MG63 (cell line): ENCODE measurements at places on chromosomes 16 and 17. TPM values are rescaled to one million over a fixed set of nuclear protein-coding genes. Genes with fewer than 3 reads are reported as not detected.

DNA sequence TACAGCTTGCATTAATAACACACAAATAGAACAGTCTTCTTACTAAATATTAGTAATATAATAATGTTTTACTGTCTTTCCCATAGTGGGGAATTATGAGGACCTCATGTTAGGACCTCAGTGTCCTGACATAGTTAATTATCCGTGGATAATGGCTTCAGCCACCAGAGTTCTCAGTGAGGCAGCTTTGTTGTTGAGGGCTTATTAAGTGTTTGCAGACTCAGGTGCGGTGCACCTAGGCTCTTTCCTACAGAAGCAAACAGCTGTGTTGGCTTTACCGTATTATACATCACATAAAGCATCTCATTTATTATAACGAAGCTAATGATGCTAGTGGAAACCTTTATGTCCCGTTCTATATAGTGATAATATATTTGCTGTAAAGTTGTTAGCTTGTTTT is 246.7 kb downstream of the FTO start:
- DNase-seq: no peak

Gene SPATA22
- total RNA-seq: not detected in 2 replicates

Gene CEP112
- total RNA-seq: 0.59 and 6.3 TPM in 2 replicates

DNA sequence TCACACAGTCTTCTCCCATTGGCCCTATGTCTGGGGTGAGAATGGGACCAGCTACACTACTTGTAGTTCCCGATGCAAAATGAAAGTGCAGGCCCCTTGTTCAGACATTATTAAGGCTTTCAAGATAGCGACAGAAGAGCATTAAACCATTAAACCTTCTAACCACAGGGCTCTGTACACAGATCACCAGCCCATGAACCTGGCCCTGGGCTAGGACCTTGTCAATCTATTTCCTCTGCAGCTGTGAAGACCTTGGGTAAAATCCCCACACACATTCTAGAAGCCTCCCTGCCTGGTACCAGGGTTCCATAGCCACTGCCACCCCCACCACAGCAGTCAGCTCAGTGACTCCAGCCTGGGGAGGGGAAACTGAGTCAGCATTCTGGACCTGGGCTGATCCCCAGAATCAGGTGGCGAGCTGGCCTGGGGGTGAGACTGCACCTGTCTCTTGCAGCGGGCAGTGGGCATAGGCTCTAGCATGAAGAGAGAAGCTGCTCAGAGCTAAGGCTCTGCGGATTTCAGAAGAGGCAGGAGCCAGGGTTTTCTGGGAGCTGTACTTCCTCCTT is 119.7 kb upstream of the LHX1 start:
- no peak for DNase-seq

Gene TNFRSF17
- not detected in 2 replicates for total RNA-seq

DNA sequence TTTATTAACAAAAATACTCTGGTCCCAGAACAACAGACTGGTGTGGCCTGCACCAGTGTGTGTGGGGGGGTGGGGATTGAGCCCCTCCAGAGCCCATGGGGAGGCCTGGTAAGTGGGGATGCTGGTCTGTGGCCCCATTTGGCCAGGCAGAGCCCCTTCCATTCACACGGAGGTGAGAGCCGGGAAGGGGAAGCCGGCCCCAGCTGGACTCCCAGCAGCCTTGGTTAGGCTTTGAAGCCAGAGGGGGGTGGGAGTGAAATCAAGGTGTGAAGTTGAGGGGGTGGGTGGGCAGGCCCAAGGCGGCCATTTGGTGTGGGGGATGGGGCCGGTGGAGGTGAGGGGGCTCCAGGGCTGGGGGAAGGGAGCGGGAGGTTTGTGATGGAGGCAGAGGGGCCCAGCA is 5.9 kb downstream of the TBX6 start:
- no peak for DNase-seq

DNA sequence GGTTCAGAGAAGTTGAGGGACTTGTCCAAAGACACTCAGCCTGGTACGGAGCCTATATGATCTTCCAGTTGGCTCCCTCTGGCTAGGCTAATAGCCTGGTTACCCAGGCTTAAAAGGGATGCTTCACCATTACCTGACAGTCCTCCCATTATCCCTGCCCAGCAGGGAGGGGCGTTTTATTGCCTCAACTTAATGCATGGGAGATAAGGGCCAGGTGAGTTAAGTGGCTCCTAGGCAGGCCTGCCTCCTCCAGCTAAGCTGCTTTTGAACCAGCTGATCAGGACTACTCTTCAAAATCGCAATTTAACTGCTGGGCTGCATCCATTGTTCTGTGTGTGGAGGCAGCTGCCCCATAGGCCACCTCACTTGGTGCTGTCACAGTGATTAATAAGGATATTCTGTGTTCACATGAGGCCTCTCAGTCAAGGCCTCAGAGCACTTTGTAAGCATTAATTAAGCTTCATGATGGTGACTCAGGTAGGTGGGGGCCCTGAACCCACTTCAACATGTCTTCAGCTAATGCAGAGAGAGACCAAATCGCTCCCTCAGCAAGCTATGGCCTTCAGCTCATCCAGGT is 27.9 kb downstream of the SMPD3 start:
- no peak for DNase-seq

DNA sequence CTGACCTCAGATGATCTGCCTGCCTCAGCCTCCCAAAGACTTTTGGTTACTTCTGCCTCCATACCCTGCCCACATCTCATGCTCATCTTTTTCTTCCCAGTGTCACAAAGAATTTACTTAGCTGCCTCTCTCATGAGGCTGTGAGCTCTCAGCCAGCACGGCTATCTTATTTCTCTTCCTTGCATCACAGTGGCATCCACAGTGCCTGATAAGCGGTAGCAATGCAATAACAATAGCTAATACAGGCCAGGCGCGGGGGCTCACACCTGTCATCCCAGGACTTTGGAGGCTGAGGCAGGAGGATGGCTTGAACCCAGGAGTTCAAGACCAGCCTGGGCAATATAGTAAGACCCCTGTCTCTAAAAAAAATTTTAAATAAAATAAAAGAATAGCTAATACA is 15.5 kb upstream of the MARVELD3 start:
- DNase-seq: no peak

- DNase-seq: no peak
These were observed 23.8 kb downstream of the GGA2 start for GRCh38 chr16:23486480-23486879.

- no peak for DNase-seq
These were observed 501 bp upstream of the AP2B1 start for GRCh38 chr17:35586569-35587073.

DNA sequence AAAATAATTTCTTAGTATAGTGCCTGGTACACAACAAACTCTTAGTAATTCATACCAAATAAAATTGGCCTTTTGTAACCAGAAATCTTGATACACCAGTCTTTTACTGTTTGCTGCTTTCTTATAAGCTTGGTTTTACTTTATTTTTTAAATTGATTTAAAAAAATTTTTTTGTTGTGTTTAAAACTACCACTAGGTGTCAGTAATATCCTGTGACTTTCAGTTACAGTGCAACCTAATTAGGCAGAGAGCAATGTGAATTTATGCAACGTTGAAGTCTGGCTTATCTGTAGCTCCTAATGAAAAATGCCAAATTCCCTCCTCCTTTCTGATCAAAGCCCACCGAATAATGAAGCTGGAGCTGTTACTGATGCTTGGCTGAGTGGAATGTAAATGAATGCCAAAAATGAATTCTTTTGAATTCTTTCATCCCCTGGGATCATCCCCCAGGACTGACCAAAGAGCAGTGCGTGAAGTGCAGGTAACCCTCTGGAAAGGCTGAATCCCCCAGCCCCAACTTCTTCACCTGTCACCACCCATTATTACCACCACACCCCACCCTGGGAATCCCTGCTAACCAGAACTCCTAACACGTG is 3.8 kb downstream of the ERCC4 start:
- DNase-seq: no peak
